ENCODE measurements at places on chromosomes 2 and 18.
A peak's percentile ranks its signal among the peaks of the same experiment; 100 is the strongest.

- DNase-seq, result no peak
These were observed 27.4 kb downstream of the HPCAL1 start for GRCh38 chr2:10329880-10330699.

DNA sequence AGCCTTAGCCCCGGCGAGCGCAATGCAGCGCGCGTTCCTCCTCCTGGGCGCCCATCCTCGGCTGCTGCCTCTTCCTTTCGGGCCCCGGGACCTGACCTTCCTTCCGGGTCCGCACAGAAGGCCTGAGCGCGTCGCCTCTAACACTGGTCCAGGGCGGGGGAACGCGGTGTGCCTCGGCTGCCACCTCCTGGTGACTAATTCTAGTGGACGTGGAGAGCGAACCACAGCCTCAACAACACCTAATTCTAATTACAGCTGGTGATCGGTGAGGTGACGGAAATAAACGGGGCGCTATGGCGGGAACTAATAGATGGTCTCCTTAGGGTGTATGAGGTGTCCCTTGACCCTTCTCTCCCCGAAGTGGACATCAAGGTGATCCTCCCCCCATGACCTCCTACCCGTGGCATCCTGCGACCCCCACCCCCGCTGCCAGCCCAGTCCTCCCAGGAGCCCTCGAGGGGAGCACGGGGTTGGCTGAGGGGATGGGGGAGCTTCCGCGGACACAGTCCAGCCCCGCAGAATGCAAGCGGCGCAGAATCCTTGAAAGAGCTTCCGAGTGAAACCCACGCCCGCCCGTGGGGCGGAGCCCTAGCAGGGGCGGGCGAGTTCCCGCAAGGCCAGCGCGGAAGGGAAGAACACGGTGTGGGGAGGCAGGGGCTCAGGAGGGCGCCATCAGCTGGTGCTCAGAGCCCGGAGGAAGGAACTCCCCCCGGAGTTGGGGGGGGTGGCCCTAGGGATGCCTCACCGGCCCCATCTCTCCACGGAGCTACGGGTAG lies 12.8 kb upstream of the HMSD start:
- no peak for DNase-seq

DNA sequence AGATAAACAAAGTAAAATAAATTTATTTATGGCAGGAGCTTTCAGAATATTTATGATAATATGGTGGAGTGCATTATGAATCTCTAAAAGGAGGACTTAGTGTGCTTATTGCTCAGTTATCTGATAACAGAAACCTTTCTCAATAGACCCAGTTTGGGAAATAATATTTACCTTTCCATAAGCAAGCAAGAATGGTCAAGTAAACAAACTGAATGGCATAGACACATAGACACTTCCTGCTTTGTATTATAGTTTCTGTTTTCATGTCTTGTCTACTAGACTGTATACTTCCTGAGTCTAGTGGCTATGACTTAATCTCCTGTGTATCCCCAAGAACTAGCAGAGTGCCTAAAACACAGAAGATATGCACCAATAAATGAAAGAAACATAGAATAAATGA lies 87.8 kb downstream of the UPP2 start:
- DNase-seq, result no peak

DNA sequence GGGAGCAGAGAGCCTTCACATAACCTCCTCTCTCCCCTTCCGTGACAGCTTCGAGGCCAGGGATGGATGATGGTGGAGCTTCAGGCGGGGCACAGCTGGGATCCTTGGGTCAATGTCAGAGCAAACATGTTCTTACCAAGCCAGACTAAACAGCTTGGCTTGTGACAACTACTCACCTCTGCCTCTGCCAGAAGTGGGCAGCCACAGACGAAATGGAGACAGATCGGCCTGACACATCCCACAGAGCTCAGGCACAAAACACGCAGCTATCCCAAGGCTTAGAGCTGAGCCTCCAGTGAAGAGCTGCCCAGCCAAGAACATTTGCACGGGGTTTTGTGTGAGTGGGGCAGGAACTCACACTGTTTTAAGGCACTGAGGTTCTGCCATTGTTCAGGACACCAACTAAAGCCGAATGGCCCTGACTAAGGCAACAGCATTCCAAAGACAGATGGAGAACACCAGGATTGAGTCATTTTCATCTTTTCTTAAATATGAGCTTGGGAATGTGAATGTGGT lies 12.8 kb downstream of the PXDN start:
- DNase-seq, result no peak

- no peak for DNase-seq
These were observed 47.8 kb upstream of the ODC1 start for GRCh38 chr2:10495988-10496313.

DNA sequence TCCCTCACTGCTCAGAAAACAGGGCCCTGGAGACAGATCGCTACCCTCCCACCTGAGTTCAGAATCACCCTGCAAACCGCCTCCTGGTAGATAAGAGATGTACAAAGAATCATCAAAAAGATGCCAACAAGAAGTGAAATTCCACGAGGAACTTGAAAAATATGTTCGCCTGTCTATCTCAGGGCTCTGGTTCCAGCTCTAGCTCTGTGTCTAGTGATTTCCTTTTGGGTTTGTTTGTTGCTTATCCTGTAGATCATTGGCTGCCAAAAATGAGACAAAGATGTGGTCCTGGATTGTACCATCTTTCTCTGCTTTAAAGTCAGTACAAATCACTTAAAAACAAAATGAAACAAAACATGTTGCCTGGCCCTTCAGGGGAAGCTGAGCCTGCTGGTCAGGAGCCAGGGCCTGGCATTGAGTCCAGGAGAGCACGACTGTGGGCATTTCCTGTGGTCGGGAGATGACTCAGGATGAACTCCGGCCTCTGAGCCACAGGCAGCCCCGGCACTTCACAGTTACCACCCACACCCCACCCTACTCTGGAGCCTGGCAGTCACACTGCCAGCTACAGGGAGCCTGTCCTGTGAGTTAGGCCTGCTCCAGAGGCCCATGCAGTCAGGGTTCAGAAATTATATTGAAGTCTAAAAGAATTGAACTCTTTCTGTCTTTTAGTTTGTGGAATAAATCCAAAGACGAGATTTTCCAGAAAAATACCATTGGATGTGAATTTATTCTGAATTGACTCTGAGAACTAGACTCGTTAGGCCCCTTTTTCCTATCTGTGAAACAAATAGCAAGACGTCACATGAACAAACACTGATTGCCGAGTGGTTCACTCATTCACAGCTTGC lies 8.0 kb upstream of the ITGB6 start:
- DNase-seq, result no peak

- DNase-seq, result no peak
These were observed 101.8 kb upstream of the FZD5 start for GRCh38 chr2:207871506-207871905.

- peak; percentile 71 for DNase-seq
These were observed 1.8 kb downstream of the SP3 start for GRCh38 chr2:173963323-173963816.

Data from NCI-H1105 (cell line).